NCI-H2107 (cell line): ENCODE measurements at places on chromosomes 12 and 14.

DNA sequence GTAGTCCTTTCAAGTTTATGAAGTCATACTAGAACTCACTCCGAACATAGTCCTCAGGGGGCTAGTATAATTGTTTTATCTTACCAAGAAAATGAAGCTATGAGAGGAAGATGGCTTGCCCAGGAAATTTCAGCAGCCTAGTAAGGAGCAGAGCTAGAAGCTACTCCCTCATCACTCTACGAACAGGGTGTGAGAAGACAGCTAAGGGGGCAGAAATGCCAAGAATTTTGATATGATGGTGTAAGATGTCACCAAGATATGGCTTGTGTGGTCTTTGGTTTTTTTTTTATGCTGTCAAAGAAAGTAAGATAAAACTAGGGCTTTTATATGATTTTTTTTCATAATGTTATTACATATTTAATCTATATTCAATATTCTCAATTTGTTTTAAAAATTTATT is 47.6 kb downstream of the PRICKLE1 start:
- no peak for DNase-seq

DNA sequence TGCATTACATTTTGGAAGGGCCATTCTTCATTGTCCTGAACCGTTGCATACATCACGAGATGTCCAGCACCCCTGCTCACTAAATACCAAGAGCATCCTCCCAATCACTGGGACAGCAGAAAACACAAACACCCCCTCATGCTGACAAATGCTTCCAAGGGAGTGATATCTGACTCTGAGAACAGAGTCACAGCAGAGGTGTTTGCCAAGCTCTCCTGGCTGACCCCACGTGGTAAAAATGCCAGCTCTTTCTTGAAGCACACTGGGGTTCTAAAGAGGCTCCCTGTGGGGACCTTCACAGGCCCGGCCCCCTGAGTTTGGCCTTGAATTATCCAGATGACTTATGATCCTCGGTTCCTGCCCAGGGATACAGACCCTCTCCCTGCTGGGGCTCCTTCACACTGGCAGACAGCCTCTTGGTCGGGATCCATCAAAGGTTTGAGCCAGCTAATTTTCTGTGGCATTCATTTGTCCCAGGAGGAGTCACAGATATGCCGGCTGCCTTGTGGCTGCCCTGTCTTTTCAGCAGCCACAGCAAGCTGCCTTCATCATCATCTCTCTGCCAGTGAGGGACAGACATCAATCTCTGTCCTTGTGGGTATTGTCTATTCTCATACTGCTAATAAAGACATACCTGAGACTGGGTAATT is 43.1 kb upstream of the PSMC1 start:
- DNase-seq = no peak

DNA sequence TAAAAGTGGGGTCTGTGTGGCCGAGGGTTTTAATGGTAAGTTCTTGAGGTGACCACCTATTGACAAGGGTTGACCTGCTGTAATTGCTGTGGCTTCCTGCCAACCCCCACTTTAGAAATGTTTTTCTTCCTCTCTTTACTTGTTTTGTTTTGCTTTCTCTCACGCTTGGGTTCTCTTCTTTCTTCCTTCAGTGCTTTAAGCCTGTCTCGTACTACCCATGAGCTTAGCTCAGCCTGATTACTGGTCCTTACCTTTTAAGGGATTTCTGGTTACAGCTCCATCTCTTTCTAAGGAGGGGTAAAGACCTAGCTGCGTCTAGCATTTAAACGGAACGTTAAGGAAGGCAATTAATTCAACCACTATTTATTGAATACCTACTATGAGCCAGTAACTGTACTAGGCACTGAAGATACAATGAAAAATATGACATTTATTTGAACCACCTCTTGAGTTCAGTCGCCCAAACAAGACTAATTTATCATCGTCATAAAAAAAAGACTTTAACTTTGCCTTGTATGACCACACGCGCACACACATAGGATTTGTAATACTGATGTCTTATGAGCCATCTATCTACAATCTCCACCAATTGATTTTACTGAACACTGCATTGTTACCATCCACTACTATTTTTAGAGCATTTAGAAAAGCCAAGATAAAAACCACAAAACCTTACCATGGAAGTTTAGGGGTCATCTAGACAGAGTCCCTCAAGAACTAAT is 888 bp upstream of the PPP1R12A start:
- peak; percentile 34 for DNase-seq

GRCh38 chr14:55580470-55581341 is 699 bp downstream of the KTN1 start:
- no peak for DNase-seq

- no peak for DNase-seq
Observed at GRCh38 chr14:64069634-64070359, 217.0 kb downstream of the SYNE2 start.

- no peak for DNase-seq
Observed at GRCh38 chr14:81416194-81416952, 16.2 kb upstream of the STON2 start.

DNA sequence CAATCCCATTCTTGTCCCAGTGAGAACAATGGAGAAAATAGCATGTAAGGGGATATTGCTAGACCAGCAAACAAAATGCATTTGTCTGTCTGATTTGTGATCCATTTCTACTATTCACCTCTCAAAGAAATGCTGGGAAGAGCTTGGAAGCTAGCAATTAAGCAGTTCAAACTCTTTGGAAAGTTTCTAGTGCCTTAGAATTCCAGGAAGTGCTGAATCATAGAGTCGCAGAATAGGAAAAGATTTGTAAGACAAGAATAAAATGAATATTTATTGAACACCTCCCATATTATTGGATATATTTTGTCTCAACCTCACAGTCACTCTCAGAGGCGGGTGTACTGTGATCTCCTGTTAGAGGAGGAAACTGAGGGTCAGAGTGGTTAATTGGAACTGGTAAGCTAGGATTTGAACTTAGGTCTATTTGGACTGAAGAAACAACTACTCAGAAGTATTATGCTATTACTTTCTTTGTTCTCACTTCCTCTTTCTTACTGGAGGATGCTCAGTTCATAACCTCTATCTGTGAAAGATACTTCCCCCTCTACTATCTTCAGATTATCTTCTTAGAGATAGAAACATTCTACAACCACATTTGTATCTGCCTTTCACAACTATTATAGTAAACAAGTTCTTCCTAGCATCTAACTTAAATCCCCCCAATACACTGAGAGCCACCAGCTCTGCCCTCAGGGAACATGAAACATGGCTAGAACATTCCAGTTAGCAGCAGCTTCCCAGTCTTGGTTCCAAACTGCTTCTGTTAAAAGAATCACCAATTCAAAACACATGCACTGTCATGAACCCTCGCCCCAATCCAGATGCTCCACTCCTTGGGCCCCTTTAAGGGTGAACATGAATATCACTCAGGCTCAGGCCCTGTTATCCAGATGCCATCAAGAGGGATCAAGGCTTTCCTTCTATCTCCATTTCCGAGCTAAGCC is 64.2 kb downstream of the DRAM1 start:
- no peak for DNase-seq
